ENCODE measurements at places on chromosomes 4 and X. TPM values are rescaled to one million over a fixed set of nuclear protein-coding genes. Genes with fewer than 3 reads are reported as not detected.
A peak's percentile ranks its signal among the peaks of the same experiment; 100 is the strongest.

Gene OPRPN
- polyA plus RNA-seq: not detected

Gene MFSD8
- 13.5 TPM for polyA plus RNA-seq

Gene IDH3G
- polyA plus RNA-seq: 59.9 TPM

Gene ARHGAP6
- 3.3 TPM for polyA plus RNA-seq

Gene GNL3L
- 6.3 TPM for polyA plus RNA-seq

Gene RAI2
- 11.2 TPM for polyA plus RNA-seq

Gene CHRDL1
- 0.81 TPM for polyA plus RNA-seq

DNA sequence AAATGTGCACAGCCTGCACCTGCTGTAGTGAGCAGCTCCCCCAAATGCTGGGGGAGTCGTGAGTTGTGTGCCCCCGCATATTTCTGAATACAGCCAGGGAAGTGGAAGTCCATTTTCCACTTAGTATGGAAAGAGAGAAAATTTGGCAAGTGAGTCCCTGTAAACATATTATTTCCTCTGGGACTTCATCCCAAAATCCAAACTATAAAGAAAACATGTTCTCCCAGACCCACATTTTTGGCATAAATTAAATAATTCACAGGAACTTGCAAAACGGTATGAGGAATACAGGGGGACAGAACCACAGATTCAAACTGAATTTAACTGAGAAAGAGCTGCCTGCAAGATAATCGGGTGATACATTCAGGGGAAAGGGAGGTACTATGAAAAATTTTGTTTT is 107.2 kb downstream of the GPR143 start:
- no peak overlapping the region for H3K27ac ChIP-seq
- no peak for DNase-seq
- no peak overlapping the region for H3K4me3 ChIP-seq

- H3K36me3 ChIP-seq: no peaks in the 10 kb centered on the region
- H3K4me3 ChIP-seq: peak within 1 kb of the TSS; percentile 25
- no peak for DNase-seq
- H3K27ac ChIP-seq: no peak within 1 kb of the TSS
Measured at GRCh38 chr4:8269535-8270417, at the start of gene HTRA3. TSS of gene HTRA3 (plus strand) at chr4:8269754. CDS start at chr4:8269969, 215 bp downstream.

GRCh38 chrX:115018944-115019343 is 1.5 kb upstream of the IL13RA2 start:
- no peak for DNase-seq
- H3K4me1 ChIP-seq: no peaks in the 10 kb centered on the region
- no peaks in the 10 kb centered on the region for H3K27me3 ChIP-seq
- H3K36me3 ChIP-seq: no peaks in the 10 kb centered on the region
- no peak overlapping the region for H3K4me3 ChIP-seq
- H3K27ac ChIP-seq: no peak overlapping the region

DNA sequence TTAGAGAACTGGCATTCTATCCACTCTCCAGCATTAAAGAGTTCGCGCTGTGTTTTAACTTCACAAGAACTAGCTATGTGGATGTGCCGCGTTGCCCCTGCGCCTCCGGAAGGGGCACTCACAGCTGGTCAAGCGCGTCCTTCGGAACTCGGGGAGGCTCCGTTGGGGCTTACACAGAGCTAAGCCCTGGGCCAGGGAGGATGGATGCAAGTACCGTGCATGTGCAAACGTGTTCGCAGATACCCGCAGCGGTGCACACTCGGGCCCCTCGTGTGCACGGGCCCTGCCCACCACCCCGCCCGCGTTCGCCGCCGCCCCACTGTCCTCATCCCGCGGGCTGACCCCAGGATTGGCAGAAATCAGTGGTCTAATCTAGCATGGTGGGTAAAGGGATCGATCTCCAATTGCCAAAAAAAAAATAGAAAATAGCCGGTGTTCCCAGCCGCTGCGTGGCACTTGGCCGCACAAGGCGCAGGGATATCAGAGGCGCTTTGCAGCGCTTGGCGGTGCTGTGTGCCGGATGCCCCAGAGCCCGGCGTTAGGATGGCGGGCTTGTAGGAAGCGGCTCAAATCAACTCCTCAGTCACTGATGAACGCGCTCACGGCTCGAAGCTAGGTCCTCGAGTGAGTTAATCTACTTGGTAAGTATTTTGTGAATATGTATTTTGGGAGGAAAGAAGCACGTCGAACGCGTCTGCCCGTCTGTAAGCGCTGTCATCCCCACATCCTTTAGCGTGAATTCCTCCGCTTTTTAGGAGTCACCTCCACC is 989 bp upstream of the PCDH10 start:
- peak overlapping the region; percentile 37 for H3K4me3 ChIP-seq
- H3K27me3 ChIP-seq: peaks cover 38% of the 10 kb centered on the region
- H3K36me3 ChIP-seq: no peaks in the 10 kb centered on the region

DNA sequence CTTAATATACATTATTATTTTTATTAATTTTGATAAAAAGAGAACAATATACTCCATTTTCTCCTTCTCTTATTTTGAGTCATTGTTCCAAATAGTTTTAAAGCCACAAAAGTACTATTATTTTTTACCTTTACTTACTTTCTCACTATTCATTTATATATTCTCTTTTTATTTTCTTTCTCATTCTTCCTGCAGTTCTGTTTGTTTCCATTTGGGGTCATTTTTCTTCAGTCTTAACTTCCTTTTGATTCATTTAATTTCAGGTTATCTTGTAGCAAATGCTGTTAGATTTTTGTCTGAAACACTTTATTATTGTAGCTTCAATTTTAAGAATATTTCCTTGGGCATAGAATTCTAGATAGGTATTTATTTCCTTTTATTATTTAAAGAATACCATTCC is 438.6 kb upstream of the EPHA5 start:
- no peaks in the 10 kb centered on the region for H3K4me1 ChIP-seq
- no peaks in the 10 kb centered on the region for H3K27me3 ChIP-seq
- no peak overlapping the region for H3K4me3 ChIP-seq
- no peaks in the 10 kb centered on the region for H3K36me3 ChIP-seq
